ENCODE measurements at places on chromosomes 7 and 10.

- no peak for DNase-seq
Measured at GRCh38 chr10:51843966-51844365, 144.6 kb upstream of the CSTF2T start.

DNA sequence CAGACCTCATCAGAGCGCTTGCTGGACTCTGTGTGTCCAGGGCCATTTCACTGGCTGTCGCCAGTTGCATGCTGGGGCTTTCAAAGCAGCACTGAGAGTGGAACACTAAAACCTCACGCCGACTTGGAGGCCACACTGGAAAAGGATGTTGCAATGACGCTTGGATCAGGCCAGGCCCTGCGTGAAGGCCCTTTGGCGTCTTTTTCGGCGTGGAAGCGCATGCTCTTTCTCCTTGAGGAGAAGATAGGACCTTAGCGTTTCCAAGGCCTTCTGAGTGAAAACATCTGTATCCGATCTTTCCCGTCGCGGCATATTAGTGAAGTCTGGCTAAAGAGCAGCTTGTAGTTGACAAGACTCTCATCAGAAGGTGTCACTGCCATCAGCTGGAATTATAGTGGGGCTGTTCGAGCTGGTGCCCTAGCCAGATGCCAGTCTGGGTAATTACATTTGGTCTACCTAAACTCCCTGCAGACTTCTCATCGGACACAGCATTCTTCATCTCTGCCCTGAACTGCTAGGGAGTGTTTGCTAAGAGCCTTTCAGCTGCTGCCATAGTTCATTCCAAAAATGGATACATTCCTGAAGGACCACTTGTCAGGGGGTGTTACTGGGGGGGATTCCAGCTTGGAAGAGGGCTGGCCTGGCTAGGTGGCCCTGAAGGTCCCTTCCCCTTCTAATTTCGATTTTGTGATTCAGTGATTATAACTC lies 167.7 kb upstream of the TCF7L2 start:
- DNase-seq: no peak

DNA sequence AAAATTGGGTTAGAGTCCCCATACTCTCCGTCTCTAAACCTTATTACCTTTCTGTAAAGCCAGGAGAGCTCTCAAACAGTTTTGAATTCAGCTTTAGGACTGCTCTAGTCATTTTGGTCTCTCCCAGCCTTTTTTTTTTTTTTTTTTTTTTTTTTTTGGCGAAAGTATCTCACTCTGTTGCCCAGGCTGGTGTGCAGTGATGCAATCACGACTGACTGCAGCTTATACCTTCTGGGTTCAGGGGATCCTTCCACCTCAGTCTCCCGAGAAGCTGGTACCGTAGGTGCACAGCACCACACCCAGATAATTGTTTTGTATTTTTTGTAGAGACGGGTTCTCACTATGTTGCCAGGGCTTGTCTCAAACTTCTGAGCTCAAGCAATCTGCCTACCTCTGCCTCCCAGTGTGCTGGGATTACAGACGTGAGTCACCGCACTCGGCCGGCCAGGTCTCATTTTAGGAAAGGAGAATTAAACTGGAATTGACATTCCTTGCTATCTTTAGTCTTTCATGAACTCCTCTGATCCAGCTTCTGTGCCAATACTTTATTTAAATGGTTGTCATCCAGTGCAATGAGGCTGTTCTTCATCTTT lies 31.4 kb upstream of the RSU1 start:
- DNase-seq: no peak

DNA sequence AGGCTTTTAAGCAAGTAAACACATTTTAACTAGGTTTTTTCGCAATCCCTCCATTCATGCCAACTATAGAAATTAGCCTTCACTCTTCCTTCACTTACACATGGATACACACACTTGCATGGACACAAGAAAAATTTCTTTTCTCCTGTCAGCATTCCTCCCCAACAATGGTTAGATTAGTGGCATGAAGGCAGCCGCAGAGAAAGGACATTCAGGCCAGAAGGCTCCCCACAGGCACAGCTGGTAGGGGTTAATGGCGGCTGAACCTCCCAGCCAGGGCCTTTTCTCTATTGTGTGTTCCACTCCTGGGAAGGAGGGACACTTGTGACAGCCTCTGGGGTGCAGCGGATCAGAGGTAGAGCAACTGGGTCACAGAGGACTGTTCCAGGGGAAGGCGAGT lies 255.0 kb upstream of the SP8 start:
- DNase-seq: no peak

GRCh38 chr7:45224832-45225231 lies 67.2 kb downstream of the RAMP3 start:
- DNase-seq: no peak

- DNase-seq: no peak
Measured at GRCh38 chr7:36316319-36316718, 73.3 kb upstream of the ANLN start.

- no peak for DNase-seq
Measured at GRCh38 chr7:47373871-47374451, 207.9 kb downstream of the TNS3 start.

DNA sequence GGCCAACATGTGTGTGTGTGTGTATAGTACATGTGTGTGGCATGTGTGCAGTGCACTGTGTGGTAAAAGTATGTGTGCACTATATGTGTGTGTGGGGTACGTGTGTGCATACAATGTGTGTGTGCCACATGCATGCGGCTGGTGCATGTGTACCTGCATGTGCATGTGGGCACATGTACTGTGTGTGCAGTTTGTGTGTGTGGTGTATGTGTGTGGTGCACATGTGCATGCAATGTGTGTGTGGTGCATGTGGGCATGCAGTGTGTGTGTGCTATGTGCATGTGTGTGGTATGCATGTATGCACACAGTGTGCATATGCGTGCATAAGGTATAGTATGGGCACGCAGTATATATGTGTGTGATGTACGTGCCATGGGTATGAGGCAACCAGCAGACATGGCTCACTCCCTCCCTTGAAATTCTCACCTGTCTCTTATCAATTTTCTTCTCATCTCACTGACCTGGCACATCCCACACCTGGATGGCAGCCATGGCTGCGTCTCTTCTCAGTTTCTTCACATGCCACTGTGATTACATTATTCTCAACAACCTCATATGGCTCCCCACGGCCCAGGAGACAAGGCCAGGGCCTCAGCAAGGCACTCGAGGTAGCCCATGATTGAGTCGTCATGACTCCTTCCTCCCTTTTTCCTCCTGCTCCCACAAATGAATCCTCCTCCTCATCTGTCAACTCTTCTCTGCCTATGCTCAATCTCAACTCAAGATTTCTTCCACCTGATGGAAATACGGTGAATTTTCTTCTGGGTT lies 57.0 kb downstream of the NUDCD3 start:
- DNase-seq: no peak

DNA sequence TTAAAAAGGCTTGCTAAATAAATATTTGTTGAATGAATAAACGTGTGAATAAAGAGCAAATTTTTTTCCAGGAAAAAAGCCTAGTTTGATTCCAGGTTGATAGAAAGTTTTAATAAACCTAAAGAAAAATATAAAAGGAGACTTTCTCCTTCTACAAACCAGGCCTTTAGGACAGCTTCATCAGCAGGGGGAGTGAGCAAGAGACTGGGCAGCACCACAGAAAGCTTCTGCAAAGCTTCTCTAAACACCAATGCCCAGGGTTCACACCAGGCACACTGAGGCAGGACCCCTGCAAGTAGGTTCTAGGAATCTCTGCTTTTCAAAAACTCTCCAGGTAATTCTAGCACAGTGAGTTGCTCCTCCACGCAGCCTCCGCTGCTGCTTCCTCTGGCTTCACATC lies 66.4 kb upstream of the SEC61G start:
- DNase-seq: no peak
